WTC11 (cell line): ENCODE measurements at places on chromosomes 5 and 9. TPM values are rescaled to one million over a fixed set of nuclear protein-coding genes. Genes with fewer than 3 reads are reported as not detected.

TRAF1 gene
- 1.8 to 3.1 TPM (median 2.9 TPM) in 3 replicates for total RNA-seq

ABO gene
- 0.15 to 0.39 TPM (median 0.25 TPM) in 3 replicates for total RNA-seq

DNA sequence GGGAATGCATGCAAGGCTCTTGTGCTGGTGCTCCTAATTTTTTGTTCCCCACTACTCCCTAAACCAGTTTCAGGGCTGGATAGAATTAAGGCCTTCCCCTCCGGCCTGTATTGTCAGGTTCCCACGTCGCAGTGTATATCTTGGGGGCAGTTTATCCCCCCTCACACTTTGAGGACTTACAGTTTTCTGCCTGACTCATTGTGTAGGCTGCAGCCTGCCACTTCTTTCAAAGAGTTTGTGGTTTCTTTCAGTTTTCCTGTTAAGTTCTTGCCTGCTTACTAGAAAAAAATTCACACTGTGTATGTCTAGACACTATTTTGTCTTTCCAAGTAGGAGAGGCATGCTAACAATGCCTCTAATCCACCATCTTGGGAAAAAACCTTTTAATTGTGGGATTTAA is 28.4 kb upstream of the BTNL3 start:
- no peak overlapping the region for H3K4me3 ChIP-seq
- H3K36me3 ChIP-seq, result peaks cover 2% of the 10 kb centered on the region; the same call in 1 of the 2 replicates
- no peaks in the 10 kb centered on the region for H3K27me3 ChIP-seq
- no peak for DNase-seq
- H3K27ac ChIP-seq, result no peak overlapping the region

GRCh38 chr5:136814619-136815378 is 449.5 kb upstream of the TRPC7 start:
- H3K4me1 ChIP-seq, result no peaks in the 10 kb centered on the region
- no peaks in the 10 kb centered on the region; the same call in 1 of the 2 replicates for H3K36me3 ChIP-seq
- no peak for DNase-seq
- H3K27ac ChIP-seq, result no peak overlapping the region
- H3K27me3 ChIP-seq, result no peaks in the 10 kb centered on the region

DNA sequence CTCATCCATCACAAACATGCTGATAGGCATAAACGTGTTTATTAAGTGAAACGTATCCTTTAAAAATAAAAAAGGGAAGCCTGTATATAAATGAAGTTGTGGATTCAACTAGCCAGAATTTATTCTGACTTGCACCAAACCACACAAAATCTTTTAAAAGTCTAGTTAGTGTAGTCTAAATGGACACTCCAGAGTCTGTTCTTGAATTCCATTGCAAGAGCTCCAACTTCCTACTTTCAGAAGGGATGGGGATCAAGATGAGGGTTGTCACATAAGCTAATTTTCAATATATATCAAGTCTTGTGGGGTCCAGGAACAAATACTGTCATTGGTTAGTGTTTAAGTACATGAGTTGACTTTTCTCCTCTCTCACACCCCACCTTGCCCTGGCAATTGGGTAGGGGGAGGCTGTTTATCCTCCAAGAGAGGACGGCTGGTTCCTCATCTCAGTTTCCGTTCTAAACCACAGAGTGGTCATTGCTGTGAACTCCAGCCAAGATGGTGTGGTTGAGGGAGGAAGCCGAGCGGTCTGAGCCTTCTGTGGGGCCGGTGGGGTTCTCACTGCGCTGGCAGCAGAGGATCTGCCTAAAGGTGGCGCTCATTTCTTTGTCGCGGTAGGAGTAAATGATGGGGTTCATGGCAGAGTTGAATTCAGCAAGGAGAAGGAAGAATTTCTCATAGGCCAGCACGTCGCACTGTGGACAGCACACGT is 163.2 kb downstream of the LPAR1 start:
- DNase-seq, result peak; percentile 68
- H3K36me3 ChIP-seq, result peaks cover 6% of the 10 kb centered on the region
- H3K27ac ChIP-seq, result no peak overlapping the region
- H3K27me3 ChIP-seq, result no peaks in the 10 kb centered on the region
- H3K4me1 ChIP-seq, result peaks cover 35% of the 10 kb centered on the region

DNA sequence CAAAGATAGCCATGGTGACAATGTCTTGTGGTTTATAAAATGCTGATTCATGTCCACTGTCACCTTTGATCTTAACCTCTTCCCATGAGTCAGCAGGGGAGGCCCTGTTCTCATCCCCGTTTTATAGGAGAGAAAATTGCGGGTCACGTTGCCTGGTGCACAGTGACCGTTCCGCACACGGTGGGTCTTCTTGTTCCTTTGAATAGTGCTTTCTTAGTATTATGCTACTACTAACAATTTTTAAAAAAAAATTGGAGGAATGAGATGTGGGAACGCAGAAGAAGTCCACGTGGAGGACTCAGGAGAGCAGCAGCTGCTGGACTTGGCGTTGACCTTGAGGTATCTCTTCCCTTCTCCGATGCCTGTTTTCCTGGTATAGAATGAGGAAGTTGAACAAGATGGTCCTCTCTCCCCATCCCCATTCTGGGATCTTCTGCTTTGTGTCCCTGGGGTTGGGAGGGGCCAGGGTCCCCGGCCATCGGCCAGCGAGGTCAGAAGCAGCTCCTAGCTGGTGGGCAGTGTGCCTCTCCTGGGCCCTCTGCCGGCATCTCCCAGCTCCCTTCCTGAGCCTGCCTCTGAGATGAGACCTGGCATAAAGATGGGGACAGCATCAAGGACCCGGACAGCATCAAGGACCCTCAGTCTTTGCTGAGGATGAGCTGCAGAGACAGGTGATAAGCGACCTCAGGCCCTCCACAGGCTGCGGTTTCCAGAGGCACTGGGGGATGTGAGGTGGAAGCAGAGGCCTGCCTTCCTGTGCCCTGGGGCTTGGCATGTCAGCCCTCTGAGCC is 143.9 kb downstream of the C9orf50 start:
- H3K4me3 ChIP-seq, result no peak overlapping the region
- H3K36me3 ChIP-seq, result peaks cover 4% of the 10 kb centered on the region; the same call in 1 of the 2 replicates
- peaks cover 58% of the 10 kb centered on the region for H3K27me3 ChIP-seq

GRCh38 chr9:4138781-4139180 is 161.1 kb downstream of the GLIS3 start:
- no peaks in the 10 kb centered on the region for H3K27me3 ChIP-seq
- H3K4me1 ChIP-seq, result peaks cover 10% of the 10 kb centered on the region
- H3K4me3 ChIP-seq, result no peak overlapping the region
- DNase-seq, result no peak

GRCh38 chr9:113989017-113989713 is 88.9 kb downstream of the AMBP start:
- DNase-seq, result no peak
- no peak overlapping the region for H3K4me3 ChIP-seq
- H3K36me3 ChIP-seq, result peaks cover 11% of the 10 kb centered on the region
- no peaks in the 10 kb centered on the region for H3K4me1 ChIP-seq

- H3K27me3 ChIP-seq, result no peaks in the 10 kb centered on the region
- no peak for DNase-seq
- H3K36me3 ChIP-seq, result no peaks in the 10 kb centered on the region
- H3K4me3 ChIP-seq, result no peak overlapping the region
- no peaks in the 10 kb centered on the region for H3K4me1 ChIP-seq
- H3K27ac ChIP-seq, result no peak overlapping the region
These were observed 150.8 kb upstream of the ADCY2 start for GRCh38 chr5:7245121-7245651.

AGGF1 gene
- total RNA-seq, result 20.2 to 23.2 TPM (median 21.2 TPM) in 3 replicates

GRCh38 chr5:58188262-58188651 is 271.6 kb downstream of the PLK2 start:
- DNase-seq, result no peak
- no peak overlapping the region for H3K4me3 ChIP-seq
- H3K36me3 ChIP-seq, result no peaks in the 10 kb centered on the region
- no peaks in the 10 kb centered on the region for H3K27me3 ChIP-seq
- no peaks in the 10 kb centered on the region for H3K4me1 ChIP-seq
- H3K27ac ChIP-seq, result no peak overlapping the region

GRCh38 chr9:87338088-87338989 is 159.3 kb upstream of the DAPK1 start:
- peaks cover 3% of the 10 kb centered on the region for H3K27me3 ChIP-seq
- peak overlapping the region; percentile 83 for H3K4me3 ChIP-seq
- peak overlapping the region; percentile 96 for H3K27ac ChIP-seq
- H3K36me3 ChIP-seq, result peaks cover 3% of the 10 kb centered on the region; the same call in 1 of the 2 replicates

NDOR1 gene
- 40.3 to 49.0 TPM (median 43.2 TPM) in 3 replicates for total RNA-seq

DNA sequence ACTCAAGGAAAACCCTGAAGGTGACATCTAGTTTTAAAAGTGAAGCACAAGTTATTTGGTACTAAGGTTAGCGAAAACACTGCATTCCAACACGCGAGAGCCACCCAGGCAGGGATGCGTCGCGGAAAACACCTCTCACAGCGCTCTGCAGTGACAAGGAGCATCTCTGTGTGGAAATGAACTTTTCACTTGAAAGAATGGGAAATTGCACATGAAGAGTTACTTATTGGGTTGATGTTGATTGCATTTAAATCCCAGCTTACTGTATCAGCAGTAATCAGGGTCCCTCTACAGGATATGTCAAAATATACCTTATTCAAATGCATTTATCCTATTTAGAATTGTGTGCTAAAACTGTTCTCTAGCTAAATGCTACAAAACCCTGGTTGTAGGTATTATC is 144.4 kb downstream of the BNC2 start:
- H3K27ac ChIP-seq, result peak overlapping the region; percentile 76
- no peaks in the 10 kb centered on the region for H3K36me3 ChIP-seq
- H3K4me1 ChIP-seq, result peaks cover 72% of the 10 kb centered on the region
- peak overlapping the region; percentile 94 for H3K4me3 ChIP-seq
- no peak for DNase-seq
- no peaks in the 10 kb centered on the region for H3K27me3 ChIP-seq

RNF183 gene
- 0.17 to 0.25 TPM (median 0.25 TPM) in 3 replicates for total RNA-seq

GRCh38 chr9:35395706-35396101 is 94.2 kb upstream of the RUSC2 start:
- DNase-seq, result no peak
- no peak overlapping the region for H3K27ac ChIP-seq
- H3K4me3 ChIP-seq, result no peak overlapping the region
- H3K27me3 ChIP-seq, result no peaks in the 10 kb centered on the region
- peaks cover 20% of the 10 kb centered on the region for H3K36me3 ChIP-seq
- H3K4me1 ChIP-seq, result no peaks in the 10 kb centered on the region

- DNase-seq, result no peak
- H3K4me1 ChIP-seq, result peaks cover 9% of the 10 kb centered on the region
- no peak overlapping the region for H3K27ac ChIP-seq
These were observed 250.1 kb upstream of the KLF4 start for GRCh38 chr9:107739601-107740082.

ANKS6 gene
- 65.1 to 76.7 TPM (median 66.5 TPM) in 3 replicates for total RNA-seq

FGD3 gene
- 1.7 to 1.9 TPM (median 1.8 TPM) in 3 replicates for total RNA-seq

LARP1 gene
- total RNA-seq, result 360 to 406 TPM (median 378 TPM) in 3 replicates

GRCh38 chr5:176157656-176158055 is 80.6 kb upstream of the SIMC1 start:
- no peak overlapping the region for H3K4me3 ChIP-seq
- peaks cover 5% of the 10 kb centered on the region for H3K4me1 ChIP-seq
- peaks cover 7% of the 10 kb centered on the region for H3K27me3 ChIP-seq
- no peak overlapping the region for H3K27ac ChIP-seq

DRD1 gene
- 0.07 TPM in 2 of 3 replicates, not detected in the other for total RNA-seq

DNA sequence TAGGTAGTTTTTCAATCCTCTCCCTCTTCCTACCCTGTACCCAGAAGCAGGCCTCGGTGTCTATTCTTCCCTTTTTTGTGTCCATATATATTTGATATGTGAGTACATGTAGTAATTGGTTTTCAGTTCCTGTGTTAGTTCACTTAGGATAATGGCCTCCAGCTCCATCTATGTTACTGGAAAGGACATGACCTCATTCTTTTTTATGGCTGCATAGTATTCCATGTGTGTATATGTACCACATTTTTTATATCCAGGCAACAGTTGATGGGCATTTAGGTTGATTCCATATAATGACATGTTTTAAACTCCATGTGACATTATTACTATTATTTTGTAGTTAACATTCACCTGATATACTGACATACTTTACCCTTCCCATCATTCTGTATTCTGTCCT is 49.1 kb downstream of the CAVIN4 start:
- no peaks in the 10 kb centered on the region for H3K36me3 ChIP-seq
- no peak overlapping the region for H3K4me3 ChIP-seq
- no peaks in the 10 kb centered on the region for H3K27me3 ChIP-seq
- H3K4me1 ChIP-seq, result 0 out of 2 replicates have a peak, but pooled peaks cover 2% of the 10 kb centered on the region
- no peak overlapping the region for H3K27ac ChIP-seq
